ENCODE measurements at places on chromosomes 2 and 18.

DNA sequence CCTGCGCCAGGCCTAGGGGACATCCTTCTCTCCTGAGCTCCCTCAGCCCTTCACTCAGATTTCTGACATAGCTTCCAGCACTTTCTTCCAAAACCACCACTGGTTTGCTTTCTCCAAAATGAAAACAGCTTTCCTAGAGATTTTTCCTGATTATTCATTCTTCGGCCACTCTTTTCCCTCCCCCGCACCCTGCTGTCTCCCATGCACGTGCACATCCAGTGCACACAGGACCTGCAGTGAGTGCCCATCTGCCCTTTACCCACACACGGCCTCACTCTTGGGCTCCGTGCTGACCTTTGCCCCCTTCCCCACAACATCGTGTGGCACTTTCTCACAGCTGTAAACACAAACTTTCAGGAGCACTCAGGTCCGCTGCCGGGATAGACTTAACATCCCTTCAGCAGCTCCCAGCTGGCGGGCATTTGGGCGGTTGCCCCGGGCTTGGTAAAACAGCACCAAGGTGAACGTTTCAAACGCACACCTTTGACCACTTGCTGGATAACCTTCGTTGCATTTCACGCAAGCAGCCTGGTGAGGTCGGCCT, 25.8 kb downstream of the KIF1A start:
- DNase-seq: no peak

DNA sequence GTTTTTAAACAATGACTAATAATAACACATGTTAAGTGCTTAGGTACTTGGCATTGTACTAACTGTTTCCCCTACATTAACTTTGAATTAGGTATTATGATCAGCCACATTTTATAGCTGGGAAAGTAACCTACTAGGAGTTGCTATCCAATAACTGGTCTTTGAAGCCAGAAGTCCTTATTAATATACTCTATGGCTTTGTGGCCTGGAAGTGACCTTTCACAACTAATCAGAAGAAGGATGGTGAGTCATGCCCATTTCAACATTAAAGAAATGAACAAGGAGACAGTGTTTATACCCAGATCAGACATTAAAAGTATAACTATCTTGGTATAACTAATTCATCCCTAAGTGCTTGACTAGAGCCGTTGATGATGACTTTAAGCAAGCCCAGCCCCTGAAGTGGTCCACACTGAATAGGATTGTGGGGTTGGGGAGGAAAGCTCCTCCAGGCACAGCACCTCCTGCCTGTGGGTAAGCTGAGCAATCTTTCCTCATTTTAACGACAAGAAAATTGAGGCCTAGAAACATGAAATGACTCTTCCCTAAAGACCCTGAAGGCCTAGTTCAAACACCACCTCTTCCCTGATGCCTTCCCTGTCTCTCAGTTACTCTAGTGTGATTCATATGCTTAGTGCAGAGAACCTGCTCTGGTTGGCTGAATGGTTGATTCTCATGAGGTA, 71.6 kb upstream of the RFX8 start:
- peak; percentile 84 for DNase-seq

- DNase-seq: no peak
Observed at GRCh38 chr18:13305301-13305700, 86.7 kb downstream of the LDLRAD4 start.

DNA sequence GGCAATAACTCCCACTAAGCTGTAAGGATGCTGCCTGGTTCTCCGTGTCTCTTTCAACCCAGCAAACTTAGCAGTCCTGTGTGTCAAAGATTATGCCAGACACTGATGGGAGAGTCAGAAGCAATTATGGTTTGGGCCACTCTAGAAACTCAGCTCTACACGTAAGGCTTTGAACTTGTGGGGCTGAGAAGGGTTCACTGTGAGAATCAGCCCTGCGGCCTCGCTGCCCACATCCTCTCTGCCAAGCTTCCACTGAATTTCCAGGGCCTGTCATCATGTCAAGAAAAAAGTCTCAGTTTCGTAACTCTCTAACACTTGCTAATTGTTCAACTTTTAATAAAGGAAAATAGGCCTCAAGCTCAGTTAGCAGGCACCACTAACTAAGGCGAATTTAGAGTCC, 308.8 kb upstream of the LYPD1 start:
- no peak for DNase-seq

GRCh38 chr2:201969938-201970785, 63.5 kb upstream of the FZD7 start:
- peak; percentile 79 for DNase-seq

- no peak for DNase-seq
Observed at GRCh38 chr2:9232886-9233285, 26.3 kb downstream of the ASAP2 start.

DNA sequence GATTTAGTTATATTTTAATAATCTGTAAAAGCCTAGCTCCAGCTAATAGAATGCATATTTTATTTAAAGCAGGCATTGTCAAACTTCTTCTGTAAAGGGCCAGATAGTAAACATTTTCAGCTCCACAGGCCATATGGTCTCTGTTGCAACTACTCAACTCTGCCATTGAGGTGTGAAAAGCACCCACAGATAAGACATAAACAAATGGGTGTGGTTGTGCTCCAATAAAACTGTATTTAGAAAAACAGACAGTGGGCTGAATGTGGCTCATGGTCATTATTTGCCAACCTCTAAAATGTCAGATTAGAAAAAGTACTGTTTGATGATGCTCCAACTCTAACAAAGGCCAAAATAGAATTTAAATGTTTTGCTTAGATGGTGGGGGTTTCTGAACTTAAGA, 519.9 kb downstream of the RNF144A start:
- no peak for DNase-seq

DNA sequence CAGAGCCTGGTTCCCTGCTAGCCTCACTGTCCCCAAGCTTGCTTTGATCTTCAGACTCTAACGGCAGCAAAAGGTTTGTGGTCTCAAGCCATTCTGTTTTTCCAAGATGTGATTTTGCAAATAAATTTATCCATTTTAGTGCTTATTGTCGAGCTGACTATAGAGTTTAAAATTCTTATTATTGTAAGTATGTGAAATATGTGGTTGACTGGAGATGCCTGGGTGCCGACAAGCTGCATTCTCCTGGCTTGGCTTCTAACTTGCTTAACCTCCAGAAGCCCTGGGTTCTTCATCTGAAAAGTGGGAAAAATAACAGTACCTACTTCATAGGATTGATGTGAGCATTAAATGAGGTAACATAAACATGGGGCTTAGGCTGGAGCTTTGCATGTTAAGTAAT, 9.9 kb upstream of the EDAR start:
- peak; percentile 59 for DNase-seq

DNA sequence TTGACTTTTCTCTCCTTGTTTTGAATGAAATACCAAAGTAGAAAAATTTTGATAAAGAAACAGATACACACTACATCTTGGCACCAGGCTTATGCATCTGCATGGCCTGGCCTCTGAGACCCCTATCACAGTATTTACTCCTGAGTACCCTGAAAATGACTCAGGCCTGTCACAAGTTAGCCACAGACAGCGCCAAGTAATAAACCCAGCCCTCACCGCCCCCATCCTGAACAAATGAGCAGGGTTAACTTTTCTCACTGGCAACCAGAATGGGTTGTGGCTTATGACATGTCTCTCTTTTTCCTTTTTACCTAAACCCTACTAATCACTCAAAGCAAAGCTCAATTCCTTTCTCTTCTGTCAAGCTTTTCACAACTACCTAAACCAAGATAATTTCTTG, 35.3 kb downstream of the SPRED2 start:
- DNase-seq: peak; percentile 38

- no peak for DNase-seq
Observed at GRCh38 chr2:60480089-60480773, 73.2 kb downstream of the BCL11A start.

DNA sequence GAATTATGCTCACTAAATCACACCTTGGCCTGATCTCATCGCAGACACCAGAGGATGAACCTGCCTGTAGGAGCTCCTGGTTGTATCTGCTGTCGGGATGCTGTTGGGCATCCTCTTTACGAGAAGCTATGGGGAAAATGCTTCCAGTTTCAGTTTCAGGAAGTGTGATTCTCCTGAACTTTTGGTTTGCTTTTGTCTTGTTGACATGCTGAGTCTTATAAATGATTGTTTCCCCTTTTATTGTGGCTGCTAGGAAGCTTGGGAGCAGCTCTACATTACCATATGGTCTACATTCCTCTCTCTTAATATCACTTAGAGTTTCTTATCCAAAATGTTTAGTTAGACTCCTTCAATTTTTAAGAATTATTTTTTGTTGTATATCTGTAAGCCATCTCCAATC, 227.5 kb downstream of the MTX2 start:
- DNase-seq: no peak

DNA sequence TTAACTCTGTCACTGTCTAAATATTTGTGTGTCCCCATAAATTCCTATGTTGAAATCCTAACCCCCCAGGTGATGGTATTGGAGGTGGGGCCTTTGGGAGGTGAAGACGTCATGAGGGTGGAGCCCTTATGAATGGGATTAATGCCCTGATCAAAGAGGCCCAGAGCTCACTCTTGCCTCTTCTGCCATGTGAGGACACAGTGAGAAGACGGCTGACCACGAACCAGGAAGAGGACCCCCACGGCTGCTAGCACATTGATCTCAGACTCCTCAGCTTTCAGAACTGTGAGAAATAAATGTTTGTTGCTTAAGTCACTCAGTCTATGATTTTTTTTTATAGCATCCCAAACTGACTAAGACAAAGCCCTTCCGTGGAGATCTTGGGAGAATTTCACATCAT, 71.2 kb downstream of the BCL2L11 start:
- no peak for DNase-seq

GRCh38 chr2:105790461-105791149, 45.9 kb downstream of the NCK2 start:
- DNase-seq: no peak

- peak; percentile 37 for DNase-seq
Observed at GRCh38 chr2:143936848-143937722, 582.8 kb downstream of the ZEB2 start.
